Calu3 (cell line): ENCODE measurements at places on chromosomes 5 and 9. TPM values are rescaled to one million over a fixed set of nuclear protein-coding genes. Genes with fewer than 3 reads are reported as not detected.

- DNase-seq: no peak
Observed at GRCh38 chr9:128611600-128612394, 44.9 kb downstream of the DYNC2I2 start.

- DNase-seq: no peak
Observed at GRCh38 chr5:50359187-50359586, 81.9 kb downstream of the EMB start.

DNA sequence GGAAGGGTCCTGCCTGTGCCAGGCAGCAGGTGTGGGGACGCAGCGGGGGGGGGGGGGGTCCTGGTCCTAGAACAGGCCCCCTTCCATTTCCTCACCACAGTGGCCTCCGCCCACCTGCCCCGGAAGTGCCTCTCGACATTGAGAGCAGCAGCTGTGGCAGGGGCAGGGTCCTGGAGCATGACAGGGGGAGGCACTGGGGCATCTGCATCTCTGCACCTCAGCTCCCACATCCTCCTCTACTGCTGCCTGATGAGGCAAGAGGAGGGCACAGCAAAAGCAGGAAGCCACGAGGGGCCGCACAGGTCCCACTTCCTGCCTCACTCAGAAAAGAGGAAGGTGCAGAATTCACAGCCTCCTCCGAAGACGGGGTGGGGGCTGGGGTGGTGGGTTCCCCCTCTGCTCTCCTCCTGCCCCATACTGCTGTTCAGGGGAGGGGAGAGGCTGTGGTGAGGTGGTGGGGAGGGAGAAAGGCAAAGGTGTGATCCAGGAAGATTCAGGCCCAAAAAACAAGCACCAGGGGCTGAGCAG, 14.8 kb downstream of the AKNA start:
- no peak for DNase-seq

GRCh38 chr5:103110403-103110802, 9.5 kb downstream of the GIN1 start:
- DNase-seq: no peak

GRCh38 chr5:140042393-140042642, 781 bp downstream of the NRG2 start:
- DNase-seq: no peak

GRCh38 chr5:147410496-147411358, 99.1 kb downstream of the DPYSL3 start:
- no peak for DNase-seq

GRCh38 chr5:36073595-36074216, 7.0 kb upstream of the UGT3A2 start:
- no peak for DNase-seq

- no peak for DNase-seq
Observed at GRCh38 chr5:115329475-115329874, 33.0 kb upstream of the CCDC112 start.

DNA sequence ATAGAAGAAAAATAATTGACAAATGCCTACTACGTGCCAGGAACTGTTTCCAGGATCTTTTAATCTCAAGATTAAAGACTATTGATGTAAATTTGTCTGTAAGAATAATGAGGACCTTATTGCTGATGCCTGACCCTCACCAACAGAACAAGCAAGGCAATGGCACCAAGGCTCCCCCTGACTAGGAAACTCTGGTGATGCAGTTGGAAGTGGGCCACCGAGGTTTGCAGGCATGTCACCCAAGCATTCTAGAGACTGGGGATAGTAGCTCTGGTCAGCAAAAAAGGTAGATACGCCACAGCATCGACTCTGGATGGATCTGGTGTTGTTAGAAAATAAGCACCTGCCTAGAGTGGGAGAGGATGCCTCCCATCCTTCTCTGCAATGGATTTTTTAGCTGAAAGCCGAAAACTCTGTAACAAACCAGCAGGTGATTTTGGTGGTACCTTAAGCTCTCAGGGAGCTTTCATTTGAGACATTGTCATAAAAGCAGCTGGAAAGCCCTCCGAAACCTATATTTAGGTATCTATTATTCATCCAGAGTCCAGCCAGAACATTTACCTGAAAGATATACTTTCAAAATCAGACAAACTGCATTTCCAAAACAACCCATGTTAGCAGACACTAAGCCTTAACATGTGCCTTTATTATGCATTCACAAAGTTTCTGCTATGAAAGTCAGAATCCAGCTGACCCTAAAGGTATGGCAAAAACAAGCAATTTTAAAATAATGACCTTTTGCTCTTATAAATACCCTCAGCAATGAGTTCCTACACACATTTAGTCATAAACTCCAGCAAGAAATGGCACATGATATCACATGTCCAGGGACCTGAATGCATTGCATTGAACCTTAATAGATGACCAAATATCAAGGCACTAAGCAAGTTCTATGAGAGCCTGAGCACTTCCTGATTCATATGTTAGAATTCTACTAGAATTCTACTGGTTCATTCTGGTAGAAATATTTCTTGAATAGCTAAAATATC, 308.4 kb downstream of the PDE4D start:
- no peak for DNase-seq

DNA sequence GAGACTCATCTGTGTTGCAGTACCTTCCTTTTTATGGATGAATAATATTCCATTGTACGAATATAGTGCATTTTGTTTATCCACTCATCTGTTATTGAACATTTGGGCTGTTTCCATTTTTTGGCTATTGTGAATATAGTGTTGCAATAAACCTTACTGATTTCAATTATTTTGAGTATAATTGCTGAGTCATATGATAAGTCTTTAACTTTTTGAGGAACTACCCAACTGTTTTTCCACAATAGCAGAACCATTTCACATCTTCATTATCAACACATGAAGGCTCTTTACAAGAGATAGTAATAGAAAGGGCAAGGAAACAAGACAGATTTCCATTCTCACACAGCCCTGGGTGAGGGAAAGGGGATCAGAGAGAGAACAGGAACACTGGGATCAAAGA, 329.2 kb downstream of the RAB3C start:
- DNase-seq: no peak

- no peak for DNase-seq
Observed at GRCh38 chr9:82604947-82605656, 457.8 kb downstream of the RASEF start.

DNA sequence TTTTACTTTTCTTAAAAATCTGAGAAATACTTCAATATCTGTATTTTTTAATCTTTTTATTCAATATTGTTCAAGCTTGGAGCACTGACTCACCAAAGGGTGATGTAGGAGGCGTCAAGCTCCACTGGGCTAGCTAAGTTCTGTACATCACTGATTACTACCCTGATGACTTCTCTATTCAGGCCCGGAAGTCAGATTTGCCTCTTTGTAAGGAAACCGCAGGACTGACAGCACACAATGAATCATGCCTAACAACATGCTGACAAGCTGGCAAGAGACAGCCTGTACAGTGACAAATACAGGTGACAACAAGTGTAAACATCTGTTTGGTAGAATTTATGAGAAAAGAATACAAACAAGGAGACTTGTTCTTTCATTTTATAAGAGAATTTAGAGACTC, 627.9 kb upstream of the RORB start:
- DNase-seq: peak; percentile 22

GRCh38 chr5:33737697-33738096, 154.1 kb downstream of the ADAMTS12 start:
- no peak for DNase-seq

GRCh38 chr5:40909723-40910122, 426 bp downstream of the C7 start:
- no peak for DNase-seq

Gene HIGD2A
- 72.5 and 72.6 TPM in 2 replicates for total RNA-seq

Gene ADAMTS12
- total RNA-seq: 1.2 TPM in 2 replicates

Gene NUDT12
- 19.5 and 28.5 TPM in 2 replicates for total RNA-seq

Gene NEUROG1
- not detected in 2 replicates for total RNA-seq

Gene DOK3
- 14.5 and 15.7 TPM in 2 replicates for total RNA-seq

Gene CER1
- not detected in 2 replicates for total RNA-seq

Gene ITGA1
- 18.9 and 20.2 TPM in 2 replicates for total RNA-seq
